Nephron progenitor cell (in vitro differentiated cells): ENCODE measurements at places on chromosomes 5 and 9.
A peak's percentile ranks its signal among the peaks of the same experiment; 100 is the strongest.

DNA sequence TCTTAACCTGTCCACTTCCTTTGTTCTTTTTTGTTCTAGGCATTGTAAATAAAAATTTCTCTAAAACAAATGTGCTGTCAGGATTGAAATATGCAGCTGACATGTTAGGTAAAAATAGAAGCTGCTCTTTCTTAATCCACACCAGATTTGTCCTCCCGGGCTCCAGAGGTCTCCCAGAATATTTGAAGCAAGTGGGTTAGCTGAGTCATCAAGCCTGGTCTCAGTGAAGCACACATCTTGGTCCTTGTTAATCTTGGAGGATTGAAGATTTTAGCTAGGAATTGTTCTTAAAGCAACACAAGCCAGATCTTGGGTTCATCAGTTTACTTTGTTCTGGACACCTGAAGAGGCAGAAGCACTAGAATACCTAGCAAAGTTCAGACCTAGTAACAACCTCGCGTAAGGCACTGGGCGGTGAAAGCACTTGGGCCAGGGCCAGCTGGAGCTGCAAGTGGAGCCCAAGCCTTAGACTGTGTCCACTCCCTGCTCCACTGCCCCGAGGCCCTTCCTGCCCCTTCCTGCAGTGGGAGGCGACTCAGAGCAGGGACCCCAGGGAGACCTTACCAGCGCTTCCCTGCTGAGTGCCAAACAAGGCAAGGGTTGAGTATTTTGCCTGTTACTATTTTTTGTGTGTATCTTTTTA, 36.5 kb downstream of the HABP4 start:
- no peak overlapping the region for H3K4me3 ChIP-seq
- H3K27me3 ChIP-seq = peaks cover 5% of the 10 kb centered on the region
- no peak overlapping the region for H3K27ac ChIP-seq
- H3K36me3 ChIP-seq = peaks cover 62% of the 10 kb centered on the region
- peaks cover 23% of the 10 kb centered on the region for H3K4me1 ChIP-seq

DNA sequence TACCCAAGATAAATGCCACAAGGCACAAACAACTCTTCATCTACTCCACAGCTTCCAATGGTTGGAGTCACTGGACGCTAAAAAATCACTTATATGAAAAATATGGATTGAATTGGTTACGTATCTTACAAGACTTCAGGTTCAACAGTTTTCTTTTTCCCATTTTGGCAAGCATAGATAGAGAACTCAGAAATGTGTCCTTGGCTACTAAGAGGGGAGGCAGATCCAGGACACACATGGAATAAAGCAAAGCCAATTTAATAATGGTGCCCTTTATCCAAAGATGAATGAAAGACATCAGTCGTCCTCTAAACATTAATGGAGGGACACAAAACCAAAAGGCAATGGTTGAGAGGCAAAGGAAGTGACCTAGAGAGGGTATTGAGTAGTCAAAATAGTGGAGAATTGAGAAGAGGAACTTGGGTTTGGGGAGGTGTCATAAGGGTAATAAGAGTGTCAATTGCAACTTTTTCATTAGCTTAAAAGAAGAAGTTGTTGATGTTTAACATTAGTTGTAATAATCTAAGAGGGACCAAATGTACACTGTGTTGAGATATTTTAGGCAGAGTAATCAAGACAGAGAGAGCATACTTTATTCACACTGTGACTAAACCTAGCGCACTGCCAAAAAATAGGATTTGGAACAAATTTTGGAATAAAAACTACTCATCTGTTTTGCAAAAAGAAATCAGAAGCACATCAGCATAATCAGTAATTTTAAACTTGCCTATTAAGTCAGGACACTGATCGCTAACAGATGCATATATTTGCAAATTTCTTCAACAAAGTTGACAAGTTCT, 308.2 kb downstream of the ARL15 start:
- DNase-seq = no peak
- H3K27ac ChIP-seq = peak overlapping the region; percentile 15
- H3K4me3 ChIP-seq = no peak overlapping the region
- H3K27me3 ChIP-seq = peaks cover 2% of the 10 kb centered on the region

- peak overlapping the region; percentile 2 for H3K27ac ChIP-seq
- peaks cover 3% of the 10 kb centered on the region for H3K27me3 ChIP-seq
- H3K4me3 ChIP-seq = no peak overlapping the region
- peaks cover 17% of the 10 kb centered on the region for H3K4me1 ChIP-seq
Measured at GRCh38 chr5:143102411-143102810, 301.1 kb downstream of the NR3C1 start.

DNA sequence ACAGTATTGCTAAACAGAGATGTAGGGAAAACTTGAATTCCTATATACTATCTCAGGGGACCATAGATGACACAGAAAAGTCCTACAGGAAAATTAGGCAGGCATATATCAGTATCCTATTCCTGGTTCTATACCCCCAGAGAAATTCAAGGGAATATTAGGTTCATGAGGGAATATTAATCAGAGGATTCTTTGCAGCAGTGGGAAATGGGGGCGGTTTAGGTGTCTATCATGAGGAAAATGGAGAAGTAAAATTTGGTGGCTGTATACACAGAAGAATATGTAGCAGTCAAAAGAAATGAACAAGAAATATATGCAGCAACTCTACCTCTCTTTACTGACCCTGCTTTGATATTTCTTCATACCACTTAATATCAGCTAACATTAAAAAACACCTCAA, 20.0 kb downstream of the SPTLC1 start:
- H3K27me3 ChIP-seq = peaks cover 2% of the 10 kb centered on the region
- H3K4me3 ChIP-seq = no peak overlapping the region
- H3K4me1 ChIP-seq = no peaks in the 10 kb centered on the region
- H3K36me3 ChIP-seq = peaks cover 74% of the 10 kb centered on the region

GRCh38 chr5:151456321-151456940, 9.0 kb downstream of the SLC36A1 start:
- H3K27me3 ChIP-seq = no peaks in the 10 kb centered on the region

DNA sequence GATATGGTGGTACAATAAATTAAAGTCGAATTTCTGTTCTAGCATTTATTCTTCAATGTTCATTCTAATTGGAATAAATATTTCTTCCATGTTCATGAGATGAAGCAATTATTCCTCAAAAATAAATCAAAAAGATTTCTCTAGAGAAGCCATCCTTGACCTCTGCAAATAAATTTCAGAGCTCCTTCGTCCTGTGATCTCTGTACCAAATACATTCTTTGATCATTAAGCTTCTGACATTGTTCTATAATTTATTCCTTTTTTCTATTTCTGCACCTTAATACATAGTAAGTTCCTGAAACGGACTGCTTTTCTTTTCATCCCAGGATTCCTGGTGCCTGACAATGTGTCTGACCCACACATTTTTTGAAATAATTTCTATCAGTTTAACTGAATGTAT, 1039.3 kb upstream of the TYRP1 start:
- no peak for DNase-seq
- H3K4me3 ChIP-seq = no peak overlapping the region
- no peaks in the 10 kb centered on the region for H3K27me3 ChIP-seq
- no peak overlapping the region for H3K27ac ChIP-seq
- no peaks in the 10 kb centered on the region for H3K4me1 ChIP-seq
- no peaks in the 10 kb centered on the region for H3K36me3 ChIP-seq

GRCh38 chr5:33276628-33276950, 164.2 kb upstream of the TARS1 start:
- no peak overlapping the region for H3K4me3 ChIP-seq
- no peaks in the 10 kb centered on the region for H3K4me1 ChIP-seq
- no peaks in the 10 kb centered on the region for H3K27me3 ChIP-seq
- no peak overlapping the region for H3K27ac ChIP-seq

DNA sequence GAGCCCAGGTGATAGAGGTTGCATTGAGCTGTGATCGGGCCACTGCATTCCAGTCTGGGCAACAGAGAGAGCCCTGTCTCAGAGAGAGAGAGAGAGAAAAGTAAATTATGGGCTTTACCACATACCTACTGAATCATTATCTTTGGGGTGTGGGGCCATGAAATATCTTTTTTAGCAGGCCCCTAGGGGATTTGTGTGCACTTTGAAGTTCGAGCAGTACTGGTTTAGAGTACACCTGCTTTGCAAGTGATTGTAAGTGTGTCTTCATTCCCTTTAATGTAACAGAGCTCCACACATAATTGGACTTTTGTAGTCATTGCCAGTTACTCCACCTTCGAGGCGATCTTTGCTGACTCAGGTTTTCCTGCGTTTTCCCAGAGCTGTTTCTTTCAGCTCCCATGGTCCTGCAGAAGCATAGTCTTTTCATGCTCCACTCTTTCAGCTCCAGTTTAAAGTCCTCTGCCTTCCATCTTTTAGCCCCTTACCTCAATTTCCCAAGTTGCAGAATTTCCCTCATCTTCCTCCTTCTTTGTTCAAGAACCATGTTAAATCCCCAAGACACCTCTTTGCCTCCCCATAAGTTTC, 24.0 kb upstream of the FRMPD1 start:
- no peak overlapping the region for H3K27ac ChIP-seq
- H3K36me3 ChIP-seq = no peaks in the 10 kb centered on the region
- no peak overlapping the region for H3K4me3 ChIP-seq
- peaks cover 6% of the 10 kb centered on the region for H3K4me1 ChIP-seq
- no peak for DNase-seq

GRCh38 chr9:37002413-37003217, 31.5 kb downstream of the PAX5 start:
- H3K4me1 ChIP-seq = peaks cover 9% of the 10 kb centered on the region
- DNase-seq = peak; percentile 44
- peaks cover 93% of the 10 kb centered on the region for H3K27me3 ChIP-seq

DNA sequence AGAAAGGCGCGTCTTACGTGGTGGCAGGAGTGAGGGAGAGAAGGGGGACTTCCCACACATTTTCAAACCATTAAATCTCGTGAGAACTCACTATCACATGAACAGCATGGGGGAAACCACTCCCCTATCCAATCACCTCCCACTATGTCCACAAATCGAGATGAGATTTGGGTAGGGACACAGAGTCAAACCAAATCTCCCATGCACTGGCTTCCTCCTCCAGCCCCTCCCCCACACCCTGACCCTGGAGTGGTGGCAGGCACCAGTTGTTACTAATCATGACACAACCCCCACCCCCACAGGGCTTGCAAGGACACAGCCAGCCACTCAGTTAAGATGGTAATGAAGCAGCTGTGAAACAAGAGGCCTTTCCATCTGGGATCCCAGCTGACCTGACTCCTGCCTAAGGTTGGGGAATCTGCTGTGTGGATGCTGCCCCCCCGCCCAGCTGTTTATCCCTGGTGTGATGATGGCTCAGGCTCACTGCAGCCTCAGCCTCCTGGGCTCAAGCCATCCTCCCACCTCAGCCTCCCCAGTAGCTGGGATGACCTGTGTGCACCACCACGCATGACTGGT, 57.1 kb upstream of the FUBP3 start:
- peaks cover 69% of the 10 kb centered on the region for H3K4me1 ChIP-seq
- no peak overlapping the region for H3K4me3 ChIP-seq
- no peaks in the 10 kb centered on the region for H3K36me3 ChIP-seq
- no peak for DNase-seq
- peak overlapping the region; percentile 72 for H3K27ac ChIP-seq

- H3K36me3 ChIP-seq = peaks cover 8% of the 10 kb centered on the region
- no peak overlapping the region for H3K27ac ChIP-seq
- no peaks in the 10 kb centered on the region for H3K4me1 ChIP-seq
- no peak overlapping the region for H3K4me3 ChIP-seq
- H3K27me3 ChIP-seq = no peaks in the 10 kb centered on the region
Measured at GRCh38 chr9:104775976-104776375, 12.0 kb downstream of the NIPSNAP3B start.

GRCh38 chr9:107536462-107536861, 46.9 kb upstream of the KLF4 start:
- no peak for DNase-seq
- H3K4me3 ChIP-seq = no peak overlapping the region
- H3K27ac ChIP-seq = no peak overlapping the region
- H3K36me3 ChIP-seq = no peaks in the 10 kb centered on the region
- H3K27me3 ChIP-seq = no peaks in the 10 kb centered on the region

- H3K36me3 ChIP-seq = peaks cover 47% of the 10 kb centered on the region
- peaks cover 4% of the 10 kb centered on the region for H3K27me3 ChIP-seq
- peak overlapping the region; percentile 81 for H3K4me3 ChIP-seq
Measured at GRCh38 chr5:179731791-179732411, 721 bp upstream of the MAML1 start.

- H3K36me3 ChIP-seq = peaks cover 23% of the 10 kb centered on the region
- peaks cover 3% of the 10 kb centered on the region for H3K27me3 ChIP-seq
- peak overlapping the region; percentile 96 for H3K27ac ChIP-seq
Measured at GRCh38 chr5:181261320-181262049, 542 bp upstream of the TRIM52 start.

DNA sequence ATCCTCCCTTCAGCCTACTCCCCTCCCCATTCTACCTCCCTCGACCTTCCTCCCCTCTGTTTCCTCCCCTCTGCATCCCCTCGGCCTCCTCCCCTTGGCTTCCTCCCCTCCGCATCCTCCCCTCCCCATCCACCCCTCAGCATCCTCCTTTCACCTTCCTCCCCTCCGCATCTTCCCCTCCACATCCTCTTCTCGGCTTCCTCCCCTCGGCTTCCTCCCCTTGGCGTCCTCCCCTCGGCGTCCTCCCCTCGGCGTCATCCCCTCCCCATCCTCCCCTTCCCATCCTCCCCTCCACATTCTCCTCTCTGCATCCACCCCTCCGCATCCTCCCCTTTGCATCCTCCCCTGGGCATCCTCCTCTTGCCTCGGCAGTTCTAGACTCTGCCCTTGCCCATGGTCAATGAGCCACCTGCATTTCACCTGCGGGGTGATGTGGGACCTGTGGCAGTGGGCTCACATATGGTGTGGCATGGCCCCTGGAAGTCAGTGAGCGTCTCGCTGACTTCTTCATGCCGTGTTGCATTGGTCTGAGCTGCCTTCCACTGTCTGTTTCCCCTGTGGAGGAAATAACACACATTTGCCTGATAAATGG, 113.0 kb downstream of the WNK2 start:
- peaks cover 14% of the 10 kb centered on the region for H3K4me1 ChIP-seq
- no peak for DNase-seq
- H3K4me3 ChIP-seq = no peak overlapping the region
- H3K27ac ChIP-seq = no peak overlapping the region

GRCh38 chr9:31334837-31335528, 1049.5 kb upstream of the ACO1 start:
- DNase-seq = no peak
- H3K27me3 ChIP-seq = no peaks in the 10 kb centered on the region
- no peaks in the 10 kb centered on the region for H3K36me3 ChIP-seq
- H3K4me3 ChIP-seq = no peak overlapping the region
- H3K4me1 ChIP-seq = no peaks in the 10 kb centered on the region
